Skin of body (tissue), 3 donors: ENCODE measurements at places on chromosomes 11 and 22. TPM values are rescaled to one million over a fixed set of nuclear protein-coding genes. Genes with fewer than 3 reads are reported as not detected.

Gene PHOX2A
- total RNA-seq, result not detected

Gene NDUFV1
- 121 TPM for total RNA-seq

Gene GTSE1
- 3.6 TPM for total RNA-seq

DNA sequence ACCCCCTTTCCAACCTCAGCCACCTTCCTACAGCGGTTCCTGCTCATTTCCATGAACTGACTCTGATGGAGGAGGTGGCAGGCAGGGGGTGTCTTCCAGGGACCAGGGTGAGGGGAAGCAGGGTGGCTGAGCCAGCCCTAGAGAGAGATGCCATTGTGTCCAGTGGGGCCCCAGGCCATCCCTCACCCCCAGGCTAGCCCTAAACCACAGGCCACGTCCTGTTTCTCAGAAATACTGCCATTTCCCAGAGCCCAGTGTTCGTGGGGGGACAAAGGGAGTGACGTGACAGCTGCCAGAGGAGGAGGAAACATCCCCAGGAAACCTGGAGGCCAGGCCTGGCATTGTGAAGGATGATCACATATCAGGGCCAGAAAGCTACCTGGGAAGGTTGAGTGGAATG is 39.5 kb downstream of the CHRDL2 start:
- DNase-seq, result no peak

DNA sequence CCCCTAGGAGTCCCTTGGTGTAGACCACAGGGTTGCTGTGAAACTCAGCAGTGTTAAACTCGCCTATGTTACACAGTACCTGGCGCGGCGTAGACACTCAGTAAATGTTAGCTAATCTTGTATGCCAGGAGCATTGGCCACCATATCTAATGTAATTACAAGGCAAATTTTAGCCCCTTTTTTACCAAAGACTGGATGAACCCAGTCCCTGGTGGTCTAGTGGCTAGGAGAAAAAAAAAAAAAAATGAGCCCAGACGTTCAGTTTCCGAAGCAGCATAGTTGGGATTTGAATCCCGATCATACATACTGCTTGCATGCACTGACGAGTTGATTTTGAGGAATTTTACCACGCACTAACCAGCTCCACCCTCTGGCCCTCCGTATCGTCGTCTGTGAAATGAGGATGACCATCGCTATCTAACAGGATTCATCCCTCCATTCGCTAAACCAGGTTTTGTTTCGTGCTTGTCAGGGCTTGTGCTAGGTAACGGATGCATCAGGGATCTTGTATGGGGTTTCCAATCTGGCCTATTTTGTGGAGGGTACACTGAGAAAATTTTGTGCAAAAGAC is 688 bp downstream of the PTS start:
- no peak for DNase-seq

DNA sequence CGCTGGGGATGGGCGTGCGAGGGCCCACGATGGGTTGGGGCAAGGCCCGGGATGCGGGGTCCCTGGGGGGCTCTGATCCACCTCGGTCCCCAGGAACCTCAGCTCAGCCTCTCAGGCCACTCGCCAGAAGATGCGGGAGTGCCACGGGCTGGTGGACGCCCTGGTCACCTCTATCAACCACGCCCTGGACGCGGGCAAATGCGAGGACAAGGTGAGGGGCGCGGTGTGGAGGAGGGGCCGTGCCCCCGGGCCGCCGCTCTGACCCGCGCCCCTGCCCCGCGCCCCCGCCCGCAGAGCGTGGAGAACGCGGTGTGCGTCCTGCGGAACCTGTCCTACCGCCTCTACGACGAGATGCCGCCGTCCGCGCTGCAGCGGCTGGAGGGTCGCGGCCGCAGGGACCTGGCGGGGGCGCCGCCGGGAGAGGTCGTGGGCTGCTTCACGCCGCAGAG is 6.3 kb downstream of the PKP3 start:
- no peak for DNase-seq

DNA sequence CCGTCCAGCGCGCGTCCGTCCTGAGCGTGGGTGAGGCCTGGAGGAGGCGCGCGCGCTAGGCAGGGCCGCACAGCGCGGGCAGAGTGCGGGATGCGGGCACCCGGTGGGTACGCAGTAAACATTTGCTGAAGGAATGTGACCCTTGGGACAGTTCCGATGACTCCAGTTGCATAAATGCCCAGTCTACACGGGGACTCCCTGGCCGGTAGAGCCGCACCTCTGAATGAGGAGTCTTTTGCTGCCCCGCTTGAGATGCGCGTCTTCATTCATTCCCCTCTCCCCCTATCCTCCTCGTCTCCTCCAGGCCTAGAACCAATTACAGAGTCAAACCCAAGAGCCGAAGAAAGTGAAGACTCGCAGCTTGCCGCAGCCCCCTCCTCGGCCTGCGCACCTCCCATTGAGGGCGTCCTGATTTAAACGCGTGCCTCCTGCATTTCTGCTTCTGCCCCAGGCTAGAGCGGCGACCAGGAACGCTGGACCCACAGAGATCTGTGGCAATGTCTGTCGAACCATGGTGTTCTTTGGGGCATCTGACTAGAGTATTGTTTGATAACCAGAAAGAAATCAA is 729 bp upstream of the CHKB start:
- peak; percentile 45 for DNase-seq

DNA sequence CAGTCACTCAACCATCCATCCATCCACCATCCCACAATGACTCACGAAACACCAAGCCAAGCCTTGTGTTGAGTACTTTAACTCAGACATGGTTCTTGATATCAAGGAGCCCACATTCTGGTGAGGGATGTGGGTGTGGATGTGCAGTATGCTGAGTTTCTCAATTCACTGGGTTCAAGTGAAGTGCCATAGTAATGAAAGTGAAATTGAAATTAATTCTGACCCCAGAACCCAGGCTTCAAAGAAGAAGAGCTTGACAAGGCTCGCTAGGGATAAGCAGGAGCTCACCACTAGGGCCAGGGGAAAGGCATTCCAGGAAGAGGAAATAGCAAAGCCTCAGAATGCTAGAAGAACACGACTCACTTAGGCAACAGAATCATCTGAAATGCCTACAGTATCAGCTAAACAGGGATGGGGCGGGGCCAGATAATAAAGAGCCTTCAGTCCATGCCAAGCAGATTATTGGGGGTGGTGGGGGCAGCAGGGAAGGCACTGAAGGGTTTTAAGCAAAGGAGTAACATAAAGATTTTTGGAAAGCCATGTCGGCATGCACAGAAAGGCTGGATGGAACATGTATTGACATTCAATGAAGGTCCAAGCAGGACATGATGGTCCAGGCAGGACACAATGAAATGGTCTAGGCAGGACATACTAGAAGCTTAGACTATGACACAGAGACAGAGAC is 37.2 kb downstream of the RTL6 start:
- DNase-seq, result no peak

- no peak for DNase-seq
These were observed 37.9 kb downstream of the PKNOX2 start for GRCh38 chr11:125202362-125202880.

GRCh38 chr11:12853652-12854296 is 155.3 kb upstream of the RASSF10 start:
- DNase-seq, result no peak

DNA sequence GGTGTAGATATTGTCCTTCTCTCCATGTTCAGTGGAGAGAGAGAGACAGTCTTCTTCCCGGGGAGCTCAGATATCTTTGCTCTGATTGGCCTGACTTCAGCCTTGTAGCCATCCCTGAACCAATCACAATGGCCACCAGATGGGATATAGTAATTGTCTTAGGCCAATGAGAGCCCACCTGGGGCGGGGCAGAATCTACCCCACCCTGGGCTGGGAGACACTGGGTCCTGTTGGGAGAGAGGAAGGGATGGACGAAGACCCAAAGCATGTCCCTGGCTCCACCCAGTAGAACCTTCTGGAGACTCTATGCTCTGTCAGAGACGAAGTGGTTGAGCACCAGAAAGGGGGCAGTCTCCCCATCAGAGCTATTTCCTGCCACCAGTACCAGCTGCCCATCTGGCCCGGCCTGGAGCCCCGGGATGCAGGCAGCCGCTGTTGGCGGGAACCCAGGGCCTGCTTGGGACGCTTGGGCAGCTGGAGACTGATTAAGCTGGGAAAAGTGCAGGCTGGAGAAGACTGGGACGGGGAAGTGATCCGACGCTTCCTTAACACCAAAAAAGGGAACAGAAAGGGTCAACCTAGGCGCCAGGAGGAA is 31.6 kb upstream of the CBX7 start:
- peak; percentile 21 for DNase-seq

DNA sequence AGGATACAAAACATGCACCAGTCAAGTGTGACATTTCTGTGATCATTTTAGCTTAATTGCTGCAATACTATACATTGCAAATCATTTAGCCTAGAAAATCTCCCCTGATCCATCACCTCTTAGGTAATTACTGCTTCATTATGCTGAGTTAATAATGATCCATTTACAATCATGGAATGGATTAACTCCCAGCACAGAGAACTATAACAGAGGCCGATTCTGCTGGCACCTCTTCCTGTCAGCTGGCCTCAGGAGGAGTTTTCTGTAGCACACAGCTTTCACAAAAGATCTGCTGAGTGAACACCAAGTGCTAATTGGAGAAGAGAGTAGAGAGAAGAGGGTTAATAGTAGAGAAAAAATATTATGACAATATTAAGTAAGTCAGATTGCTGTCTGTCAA is 591.8 kb upstream of the KIRREL3 start:
- DNase-seq, result no peak
